ENCODE measurements at places on chromosomes 2 and 18.

DNA sequence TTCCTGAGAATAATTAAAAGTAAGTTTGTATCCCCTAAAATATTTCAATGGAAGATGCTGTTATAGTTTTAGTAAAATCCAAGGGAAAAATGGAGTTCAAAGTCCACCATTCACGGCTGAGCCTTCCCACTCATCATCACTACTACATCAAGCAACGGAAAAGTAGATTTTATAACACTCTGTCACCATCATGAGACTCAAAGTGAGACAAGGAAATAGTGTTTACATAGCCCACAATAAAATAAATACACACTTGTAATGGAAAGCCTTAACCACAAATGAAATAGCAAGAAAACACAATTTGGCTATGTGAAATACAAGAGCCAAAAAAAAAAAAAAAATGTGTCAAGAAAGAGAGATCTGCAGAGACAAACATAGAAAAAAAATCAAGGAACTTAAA lies 569.9 kb upstream of the REG3G start:
- DNase-seq: no peak

DNA sequence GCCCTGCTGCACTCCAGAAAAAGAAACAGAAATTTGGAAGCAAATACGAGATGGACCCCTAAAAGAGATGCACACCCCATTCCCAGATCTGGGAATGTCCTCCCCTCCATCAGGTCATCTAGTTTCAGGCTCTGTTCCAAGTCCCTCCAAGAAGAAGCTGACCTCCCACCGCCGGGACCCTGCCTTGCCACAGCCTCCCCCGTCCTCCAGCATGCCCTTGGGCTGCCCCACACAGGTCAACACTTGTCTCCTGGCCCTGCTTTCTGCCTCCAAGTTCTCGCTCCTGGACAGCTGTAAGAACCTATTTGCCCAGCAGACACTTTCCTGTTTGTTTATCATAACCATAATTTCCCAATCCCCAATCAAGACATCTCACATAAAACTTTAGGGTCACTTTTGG lies 2.0 kb downstream of the ASPRV1 start:
- DNase-seq: no peak

DNA sequence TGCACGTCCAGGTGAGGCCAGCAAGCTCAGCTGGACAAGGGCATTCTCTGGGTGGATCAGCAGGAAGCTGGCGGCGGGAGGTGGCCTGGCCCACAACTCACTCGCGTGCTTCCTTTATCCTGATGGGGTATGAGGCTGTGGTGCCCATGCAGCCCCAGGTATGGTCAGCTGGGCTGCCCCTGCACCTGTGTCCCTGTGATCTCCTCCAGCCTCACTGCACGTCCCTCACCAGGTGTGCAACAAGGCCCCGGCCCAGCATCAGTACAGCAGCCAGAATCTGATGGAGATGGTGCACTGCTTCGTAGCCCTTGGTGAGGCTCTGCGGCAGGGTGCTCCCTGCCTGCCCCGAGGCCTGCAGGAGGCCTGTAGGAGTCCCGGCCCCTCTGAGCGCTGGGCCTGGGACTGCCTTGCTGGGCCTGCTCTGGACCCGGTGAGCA lies 17.6 kb downstream of the MROH2A start:
- DNase-seq: no peak

DNA sequence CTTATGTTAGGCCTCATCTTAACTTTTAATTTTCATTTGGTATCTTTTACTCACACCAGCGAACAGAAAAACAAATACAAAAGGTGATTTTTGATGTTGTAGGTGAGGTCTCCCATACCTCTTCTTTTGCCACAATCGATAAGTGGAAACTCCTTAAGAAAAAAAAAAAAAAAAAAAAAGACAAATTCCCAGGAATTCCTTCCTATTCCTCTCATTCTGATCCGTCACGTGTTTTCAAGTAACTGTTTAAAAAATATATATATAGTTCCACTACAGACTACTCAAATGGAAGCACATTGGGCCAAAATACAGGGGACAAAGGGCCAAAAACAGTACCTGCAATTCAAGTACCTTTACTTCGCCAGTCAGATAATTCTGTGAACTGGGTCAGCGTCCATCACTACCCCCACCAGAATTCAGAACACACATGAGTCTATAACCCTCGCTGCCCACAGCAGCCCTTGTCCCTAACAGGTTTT lies 16.5 kb downstream of the NMUR1 start:
- DNase-seq: no peak

DNA sequence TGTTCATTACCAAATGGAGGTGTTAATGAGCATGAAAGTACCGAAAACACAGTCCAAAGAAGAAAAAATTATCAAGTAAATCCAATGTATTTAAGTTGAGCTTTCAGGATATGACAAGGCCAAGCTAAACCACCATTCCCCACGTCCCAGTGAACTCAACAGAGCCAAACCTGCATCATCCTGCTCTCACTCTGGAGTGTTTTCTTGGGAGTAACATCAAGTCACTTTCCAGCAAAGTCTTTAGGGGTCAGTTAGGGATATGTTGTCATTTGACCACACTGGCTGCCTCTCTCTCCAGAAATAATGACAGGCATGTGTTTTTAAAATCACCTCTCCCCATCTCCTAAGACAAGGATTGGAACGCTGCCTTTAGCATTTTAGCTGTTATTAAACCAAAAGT lies 140.5 kb downstream of the SRBD1 start:
- DNase-seq: no peak

DNA sequence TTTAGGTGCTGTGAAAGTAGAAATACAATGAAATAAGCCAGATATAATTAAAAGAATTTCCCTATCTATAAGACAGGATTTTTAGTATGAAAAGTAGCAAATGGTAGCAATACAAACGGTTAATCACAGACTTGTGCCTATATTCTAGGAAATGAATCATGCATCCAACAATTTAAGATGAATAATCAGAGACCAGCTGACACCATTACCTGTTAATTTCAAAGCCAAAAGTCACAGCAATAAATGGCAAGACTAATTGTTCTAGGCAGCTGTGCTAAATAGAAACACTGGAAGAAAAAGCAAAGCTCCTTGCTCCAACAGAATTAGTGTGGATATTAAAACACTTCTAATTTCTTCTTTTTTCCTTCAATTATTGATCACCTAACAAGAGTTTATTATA lies 35.1 kb upstream of the MPP4 start:
- no peak for DNase-seq

DNA sequence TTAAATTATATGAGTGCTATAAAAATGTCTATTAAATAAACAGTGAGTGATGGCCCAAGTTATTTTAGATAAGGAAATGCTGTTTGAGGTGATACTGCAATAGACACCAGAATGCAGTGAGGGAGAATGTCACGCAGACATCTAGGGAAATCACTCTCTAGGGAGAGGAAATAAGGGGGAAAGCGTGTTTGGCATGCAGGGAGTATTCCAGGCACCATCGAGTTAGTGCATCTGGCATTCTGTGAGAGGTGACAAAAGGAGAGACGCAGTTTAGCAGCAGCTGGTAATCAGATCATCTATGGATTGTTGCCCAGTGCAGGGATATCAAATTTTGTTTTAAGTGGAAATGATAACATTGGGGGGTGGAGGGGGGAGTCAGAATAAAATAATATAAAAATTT lies 175.4 kb upstream of the NETO1 start:
- DNase-seq: no peak

DNA sequence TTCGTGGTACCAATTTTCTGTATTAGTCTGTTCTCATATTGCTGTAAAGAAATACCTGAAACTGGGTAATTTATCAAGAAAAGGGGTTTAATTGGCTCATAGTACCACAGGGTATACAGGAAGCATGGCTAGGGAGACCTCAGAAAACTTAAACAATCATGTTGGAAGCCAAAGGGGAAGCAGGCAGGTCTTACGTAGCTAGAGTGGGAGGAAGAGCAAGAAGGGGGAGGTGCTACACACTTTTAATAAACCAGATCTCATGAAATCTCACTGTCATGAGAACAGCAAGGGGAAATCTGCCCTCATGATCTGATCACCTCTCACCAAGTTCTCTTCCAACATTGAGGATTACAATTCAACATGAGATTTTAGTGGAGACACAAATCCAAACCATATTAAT lies 226.8 kb upstream of the TPO start:
- DNase-seq: no peak

GRCh38 chr2:42071791-42072190 lies 24.0 kb downstream of the PKDCC start:
- DNase-seq: no peak

DNA sequence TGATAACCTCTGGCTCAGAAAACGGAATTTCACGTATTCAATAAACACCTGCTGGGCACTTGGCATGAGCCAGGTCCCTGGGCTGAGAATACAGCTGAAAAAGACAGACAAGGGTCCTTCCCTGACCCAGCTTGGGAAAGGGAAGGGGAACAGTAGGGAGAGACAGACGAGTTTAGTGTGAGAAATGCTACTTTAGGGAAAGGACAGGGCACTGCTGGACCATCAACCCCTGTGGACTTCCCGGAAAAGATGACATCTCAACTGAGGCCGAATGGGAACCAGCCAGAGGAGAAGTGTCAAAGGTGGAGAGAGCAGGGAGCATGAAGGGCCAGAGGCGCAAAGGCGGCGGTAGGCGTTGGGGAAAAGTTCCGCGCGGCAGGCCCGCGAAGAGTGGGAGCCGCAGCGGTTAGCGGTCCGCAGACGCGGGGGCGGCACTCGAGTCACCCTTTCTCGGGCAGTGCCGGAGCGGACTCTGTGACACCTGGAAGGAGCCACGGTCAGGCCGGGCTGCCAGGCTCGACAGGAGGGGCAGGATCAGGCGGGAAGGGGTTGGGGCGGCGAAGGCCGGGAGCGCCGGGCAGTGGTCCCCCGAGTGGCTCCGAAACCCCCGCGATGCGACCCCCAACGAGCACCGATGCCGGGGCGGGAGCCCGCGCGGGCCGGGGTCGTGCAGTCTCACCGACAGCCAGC lies 519 bp downstream of the TEX261 start:
- peak; percentile 3 for DNase-seq

- DNase-seq: no peak
These were observed 54.3 kb downstream of the VSNL1 start for GRCh38 chr2:17594533-17595401.
